ENCODE measurements at places on chromosomes 12 and 14. TPM values are rescaled to one million over a fixed set of nuclear protein-coding genes. Genes with fewer than 3 reads are reported as not detected.

GRCh38 chr14:68718023-68718990, 74.6 kb downstream of the ZFP36L1 start:
- DNase-seq: no peak

GRCh38 chr12:23686095-23686494, 263.4 kb downstream of the SOX5 start:
- no peak for DNase-seq

The KTN1 gene
- total RNA-seq: 53.1 TPM

DNA sequence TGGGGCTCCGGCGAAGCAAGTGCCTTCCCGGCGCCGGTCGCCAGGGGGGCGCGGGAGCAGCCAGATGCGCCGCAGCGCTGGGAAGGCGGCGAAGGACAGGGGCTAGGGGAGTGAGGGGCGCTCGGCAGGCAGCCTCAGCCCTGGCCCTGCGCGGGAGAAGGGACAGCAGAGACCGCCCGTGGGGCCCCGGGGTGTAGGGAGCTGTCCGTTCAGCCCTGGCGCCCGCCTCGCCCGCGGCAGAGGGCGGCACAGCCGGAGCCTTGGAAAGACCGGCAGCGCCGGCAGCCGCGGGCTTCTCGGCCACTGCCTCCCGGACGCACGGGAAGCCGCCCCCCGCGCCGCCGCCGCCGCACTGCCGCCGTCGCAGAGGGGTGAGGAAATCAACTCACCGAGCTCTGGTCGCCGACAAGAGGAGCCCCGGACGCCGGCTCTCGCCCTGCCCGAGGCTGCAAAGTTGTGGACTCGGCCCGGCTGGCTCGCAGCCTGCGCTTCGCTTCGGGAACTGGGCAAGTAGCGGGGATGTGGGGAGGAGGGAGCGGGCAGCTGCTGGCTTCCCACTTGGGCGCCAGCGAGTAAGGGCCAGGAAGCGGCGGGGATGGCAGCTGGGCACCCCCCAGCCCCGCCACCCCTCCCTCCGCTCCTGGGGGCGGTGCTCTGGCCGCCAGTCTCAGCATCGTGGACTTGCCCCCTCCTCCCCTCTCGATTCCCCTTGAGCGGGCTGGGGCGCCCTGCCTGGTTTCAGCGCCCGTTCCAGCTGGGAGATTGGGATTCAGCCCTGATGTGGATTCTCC, at the start of gene ZDHHC22:
Gene ZDHHC22 (minus strand): TSS at position 578 of the 791 bp plus-strand sequence. CDS start 2,053 bp downstream, outside the sequence.
- no peak for DNase-seq

- no peak for DNase-seq
Observed at GRCh38 chr12:90987101-90987500, 17.7 kb downstream of the EPYC start.

- DNase-seq: no peak
Observed at GRCh38 chr12:77782034-77782433, 48.7 kb upstream of the NAV3 start.

The PACS2 gene
- total RNA-seq: 26.6 TPM

The TMBIM4 gene
- total RNA-seq: 73.2 TPM

The KCNJ8 gene
- total RNA-seq: 26.0 TPM

The ANO2 gene
- total RNA-seq: 0.13 TPM

DNA sequence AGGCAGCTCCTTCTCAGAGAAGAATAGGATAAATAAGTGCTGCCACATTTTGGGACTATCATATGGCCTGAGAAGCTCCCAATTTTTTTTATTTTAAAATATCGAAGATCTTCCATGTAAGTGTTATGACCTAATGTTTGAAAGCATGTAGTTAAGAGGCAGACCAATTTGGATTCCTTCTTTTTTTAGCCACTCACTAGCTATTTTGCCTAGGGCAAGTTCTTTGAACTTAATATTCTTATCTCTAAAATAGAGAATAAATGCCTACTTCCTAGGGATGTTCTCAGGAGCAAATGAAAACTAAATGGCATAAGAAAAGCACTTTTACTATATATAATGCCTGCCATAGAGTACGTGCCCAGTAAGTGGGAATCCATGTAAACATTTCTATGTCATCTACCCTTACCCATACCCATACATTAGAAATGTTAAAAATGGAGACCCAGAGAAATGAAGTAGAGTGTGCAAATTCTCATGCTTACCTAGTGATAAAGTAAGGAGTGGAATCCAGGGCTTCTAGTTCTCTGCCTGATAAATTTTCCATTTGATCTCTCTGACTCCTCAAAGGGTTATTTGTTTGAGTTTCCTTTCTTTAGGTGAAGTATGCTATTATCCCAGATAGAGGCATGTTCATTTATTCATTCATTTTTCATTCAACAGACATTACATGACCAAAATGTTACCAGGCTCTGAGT, 148.3 kb downstream of the TGFB3 start:
- no peak for DNase-seq

- no peak for DNase-seq
Observed at GRCh38 chr12:25115677-25116076, 79.3 kb downstream of the DNAI7 start.

DNA sequence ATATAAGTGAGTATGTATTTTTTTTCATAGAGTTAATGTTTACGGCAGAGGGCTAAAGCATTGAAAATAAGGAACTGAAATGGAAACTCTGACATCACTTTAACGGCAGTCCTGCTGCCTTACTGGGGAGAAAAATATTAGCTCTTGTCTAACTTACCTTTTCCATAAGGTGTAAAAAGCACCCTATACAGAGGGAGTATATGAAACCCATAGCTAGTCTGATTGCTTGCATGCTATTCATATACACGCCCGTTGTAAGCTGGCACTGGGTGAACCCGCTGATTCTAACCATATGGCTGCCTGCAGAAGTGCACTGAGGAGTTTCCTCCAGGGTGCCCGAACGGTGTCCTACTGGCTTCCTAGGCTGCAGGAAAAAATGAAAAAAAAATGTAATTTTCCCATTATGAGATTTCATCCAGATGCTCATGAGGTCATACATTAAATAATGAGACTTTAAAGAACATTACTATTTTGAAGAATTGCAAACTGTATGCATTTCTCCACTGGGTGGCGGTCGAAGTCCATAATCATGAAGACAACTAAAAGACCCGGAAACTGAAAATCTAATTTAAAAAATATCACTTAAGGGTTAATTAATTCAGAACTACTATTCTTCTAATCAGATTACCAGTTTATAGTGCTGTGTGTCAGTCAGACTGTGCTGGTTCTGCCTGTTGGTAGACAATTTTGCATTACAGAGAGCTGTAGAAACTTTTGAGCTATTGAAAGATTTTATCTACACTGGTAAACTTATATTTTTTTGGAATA, 144.7 kb downstream of the ALX1 start:
- DNase-seq: no peak

- DNase-seq: no peak
Observed at GRCh38 chr12:2256453-2256852, 203.7 kb downstream of the CACNA1C start.

GRCh38 chr12:65526311-65526710, 247.8 kb downstream of the MSRB3 start:
- DNase-seq: no peak

- DNase-seq: peak; percentile 72
Observed at GRCh38 chr14:70317969-70318634, 41.4 kb downstream of the COX16 start.

The TEX22 gene
- total RNA-seq: 1.3 TPM

The LRP1-AS gene
- total RNA-seq: not detected

DNA sequence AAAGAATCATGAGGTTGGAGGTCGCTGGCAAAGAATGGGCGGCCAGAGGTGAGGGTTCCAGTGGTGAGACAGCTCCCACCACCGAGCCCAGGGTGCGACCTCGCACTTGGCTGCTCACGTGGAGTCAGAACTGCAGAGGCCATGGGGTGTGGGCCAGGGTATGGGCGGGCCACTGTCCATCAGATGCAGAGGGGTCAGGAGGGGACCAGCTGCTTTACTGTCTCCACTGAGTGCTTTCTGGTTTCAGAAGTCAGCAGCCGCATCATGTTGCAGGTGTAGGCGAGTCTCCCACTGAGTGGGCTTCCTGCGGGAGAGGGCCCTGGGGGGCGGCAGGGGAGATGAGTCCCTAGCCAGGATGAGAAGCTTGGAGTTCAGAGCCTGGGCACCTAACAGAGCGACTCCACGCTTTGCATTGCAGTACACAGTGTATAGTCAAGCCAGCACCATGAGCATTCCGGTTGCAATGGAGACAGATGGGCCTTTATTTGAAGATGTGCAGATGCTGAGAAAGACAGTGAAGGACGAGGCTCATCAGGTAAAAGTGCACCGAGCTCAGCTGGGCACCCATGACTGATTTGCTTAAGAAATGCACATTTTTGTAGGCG, 46.9 kb upstream of the DYNC1H1 start:
- DNase-seq: no peak

DNA sequence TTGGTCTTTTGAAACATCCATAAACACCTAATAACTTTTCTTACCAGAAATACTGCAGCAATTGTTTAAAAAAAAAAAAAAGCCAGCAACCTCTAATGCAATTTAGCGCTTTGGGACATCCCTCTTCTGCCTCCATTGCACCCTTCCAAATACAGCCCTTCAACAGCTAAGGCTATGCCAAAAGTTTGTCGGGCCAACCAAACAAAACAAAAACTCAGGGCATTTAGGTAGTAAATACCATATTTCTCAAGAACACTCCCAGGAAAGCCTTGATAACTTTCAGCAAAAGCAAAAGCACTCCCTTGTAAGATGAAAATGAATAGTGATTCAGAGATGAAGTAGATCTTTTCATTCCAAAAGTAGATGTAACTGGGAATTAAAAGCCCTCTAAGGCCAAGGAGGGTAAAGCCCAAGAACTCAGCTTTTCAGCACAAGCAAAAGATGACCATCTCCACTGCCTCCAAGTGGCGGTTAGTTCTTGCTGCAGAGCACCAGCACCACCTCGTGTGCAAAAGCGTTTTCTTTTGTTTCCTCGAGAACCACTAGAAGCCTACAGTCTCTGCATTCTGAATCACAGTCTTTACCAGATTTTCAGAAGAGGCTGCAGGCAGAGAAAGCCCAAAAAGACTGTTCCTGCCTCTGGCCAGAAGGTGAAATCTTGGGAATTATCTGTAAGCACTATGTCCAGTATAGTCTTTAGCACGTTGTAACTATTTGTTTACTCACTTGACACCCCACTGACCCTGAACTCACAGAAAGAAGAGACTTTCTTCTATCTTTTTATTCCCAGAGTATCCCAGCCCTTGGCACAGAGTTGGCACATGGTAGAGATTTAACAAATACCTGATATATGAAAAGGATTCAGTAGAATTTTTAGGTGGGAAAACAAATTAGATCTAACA, 53.1 kb downstream of the SIX6 start:
- no peak for DNase-seq

The REM2 gene
- total RNA-seq: 0.13 TPM

DNA sequence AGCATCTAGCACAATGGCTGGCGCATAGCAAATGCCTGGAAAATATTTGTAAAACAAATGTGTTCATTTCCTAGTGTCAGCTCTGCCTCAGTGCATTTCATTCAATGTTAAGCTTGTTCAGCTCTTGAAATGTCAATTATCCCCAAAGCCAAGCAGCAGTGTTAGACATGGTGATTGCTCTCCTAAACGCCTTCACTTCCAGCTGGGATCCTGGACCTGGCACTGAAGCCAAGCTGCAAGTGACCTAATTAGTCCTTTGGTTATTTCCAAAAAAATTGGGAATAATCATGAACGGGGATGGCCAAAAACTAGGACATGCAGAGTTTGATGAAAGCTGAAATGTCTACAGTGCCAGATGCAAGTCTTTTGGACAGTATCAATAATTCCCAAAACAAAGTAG, 54.9 kb upstream of the MDGA2 start:
- DNase-seq: no peak

- no peak for DNase-seq
Observed at GRCh38 chr12:53067074-53067992, 11.9 kb downstream of the SPRYD3 start.

GRCh38 chr12:7137908-7138307, 7.7 kb downstream of the CLSTN3 start:
- DNase-seq: no peak

GRCh38 chr12:114895081-114895480, 211.1 kb upstream of the TBX3 start:
- no peak for DNase-seq

The LGR5 gene
- 0.13 TPM for total RNA-seq

The NINJ2 gene
- total RNA-seq: 16.1 TPM

GRCh38 chr12:95446506-95446900, 27.4 kb upstream of the METAP2 start:
- peak; percentile 70 for DNase-seq

GRCh38 chr12:12353807-12354206, 3.1 kb upstream of the BORCS5 start:
- no peak for DNase-seq

DNA sequence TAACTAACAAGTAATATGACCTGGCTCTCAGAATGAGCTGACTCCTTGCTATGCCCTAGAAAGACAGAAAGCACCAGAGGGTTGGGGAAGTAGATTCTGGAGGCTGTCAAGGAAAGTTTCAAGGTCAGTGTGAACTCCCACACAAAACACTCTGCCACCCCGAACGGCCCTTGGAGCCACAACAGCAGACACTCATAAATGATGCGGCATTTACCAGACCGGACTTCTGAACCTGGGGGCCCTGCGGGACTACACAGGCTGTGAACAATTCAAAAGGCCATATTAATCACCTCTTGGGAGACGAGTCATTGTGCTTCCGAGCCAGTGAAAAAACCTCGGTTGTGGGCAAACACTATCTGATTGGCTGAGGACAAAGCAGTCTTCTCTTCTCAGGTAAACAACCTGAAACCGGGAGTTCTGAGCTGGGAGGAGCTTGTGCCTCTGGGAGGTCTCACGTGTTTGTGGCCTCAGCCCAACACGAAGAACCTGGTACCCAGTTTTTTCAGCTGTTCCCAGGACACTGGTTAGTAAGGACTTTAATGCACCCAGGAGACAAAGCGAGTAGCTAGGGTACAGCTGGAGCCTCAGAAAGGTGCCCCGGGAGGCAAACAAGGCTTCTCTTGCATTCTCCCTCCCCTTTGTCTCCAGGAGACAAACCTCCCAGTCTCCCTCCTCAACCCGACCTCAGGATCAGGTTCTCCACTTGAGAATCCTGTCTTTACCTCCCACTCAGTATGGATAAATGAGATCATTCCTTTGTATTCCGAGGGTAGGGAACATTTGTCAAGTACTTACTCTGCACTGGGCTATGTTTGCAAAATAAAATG, 35.3 kb downstream of the VWF start:
- no peak for DNase-seq

The PEBP1 gene
- 662 TPM for total RNA-seq

- DNase-seq: peak; percentile 71
Observed at GRCh38 chr12:117514016-117514415, 152.6 kb upstream of the NOS1 start.

- no peak for DNase-seq
Observed at GRCh38 chr12:100114574-100114973, 28.1 kb downstream of the BLTP3B start.

The AKT1 gene
- 90.1 TPM for total RNA-seq

The SLC35F4 gene
- total RNA-seq: not detected

The LPAR5 gene
- total RNA-seq: 0.88 TPM

GRCh38 chr12:89062996-89063395, 289.3 kb downstream of the DUSP6 start:
- DNase-seq: no peak

The IL23A gene
- 0.43 TPM for total RNA-seq

GRCh38 chr14:40417777-40418401, 985.7 kb upstream of the FBXO33 start:
- no peak for DNase-seq
